ENCODE measurements at places on chromosomes 16 and 17.

- no peak for DNase-seq
Measured at GRCh38 chr17:5485270-5486205, at the start of gene DERL2. TSS of gene DERL2 (minus strand) at chr17:5486178. CDS start at chr17:5486161, 17 bp downstream.

DNA sequence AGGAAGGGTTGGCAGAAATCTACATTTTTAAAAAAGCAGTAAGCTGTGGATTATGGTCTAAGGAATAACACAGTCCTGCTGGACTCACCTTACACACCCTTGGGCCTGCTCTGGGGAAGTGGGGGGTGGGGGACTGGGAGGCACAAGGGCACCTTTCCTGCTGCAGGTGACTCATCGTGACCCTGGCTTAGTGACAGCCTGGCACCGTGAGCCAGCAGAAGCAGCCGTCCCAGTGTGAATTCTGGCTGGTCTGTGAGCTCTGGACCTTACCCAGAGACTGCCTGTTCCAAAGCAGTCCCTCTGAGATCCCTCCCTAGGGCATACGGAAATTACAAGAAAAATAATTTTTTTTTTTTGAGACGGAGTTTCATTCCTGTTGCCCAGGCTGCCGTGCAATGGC is 4.2 kb upstream of the CRK start:
- DNase-seq = no peak

GRCh38 chr16:31505483-31505882 is 2.7 kb downstream of the RUSF1 start:
- DNase-seq = no peak

GRCh38 chr17:81483862-81484194 is 28.8 kb downstream of the ACTG1 start:
- DNase-seq = no peak

- no peak for DNase-seq
Measured at GRCh38 chr17:7179317-7180254, at the start of gene ASGR1. TSS of gene ASGR1 (minus strand) at chr17:7179370. CDS start at chr17:7178563, 807 bp downstream.

DNA sequence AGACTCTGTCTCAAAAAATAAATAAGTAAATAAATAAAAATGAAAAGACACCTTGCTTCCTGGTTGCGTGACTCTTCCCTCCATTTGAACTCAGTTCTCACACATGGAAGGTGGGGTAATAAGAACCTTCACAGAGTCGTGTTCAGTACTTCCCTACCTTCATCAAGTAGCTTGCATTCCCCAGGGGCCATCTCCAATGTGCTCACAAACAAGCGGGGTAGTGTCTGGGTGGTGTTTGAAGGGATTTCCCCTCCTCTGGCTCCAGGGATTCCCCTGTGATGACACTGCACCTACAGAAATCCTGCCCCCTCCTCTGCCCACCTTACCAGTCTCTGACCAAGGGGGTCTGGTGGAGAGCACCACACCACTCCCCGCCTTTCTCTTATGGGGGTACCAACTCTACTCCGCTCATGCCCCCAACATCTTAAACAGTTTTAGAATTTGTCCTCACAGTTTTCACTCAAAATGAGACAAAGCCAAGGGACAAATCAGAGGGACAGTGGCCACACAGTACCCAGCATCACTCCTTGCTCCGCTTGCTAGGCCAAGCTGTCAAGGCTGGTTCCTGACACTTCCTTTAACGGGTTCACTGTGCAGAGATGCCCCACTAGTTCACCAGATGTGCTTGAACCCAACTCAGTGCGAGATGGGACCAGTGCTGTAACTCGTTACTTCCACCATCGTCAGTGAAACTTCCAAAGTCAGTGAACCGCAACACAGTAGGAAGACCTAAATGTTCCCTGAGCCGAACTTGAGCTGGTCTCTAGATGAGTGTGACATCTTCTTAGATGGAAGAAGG is 69.1 kb downstream of the COPRS start:
- no peak for DNase-seq

- DNase-seq = no peak
Measured at GRCh38 chr17:83058266-83058798, 21.1 kb upstream of the METRNL start.

DNA sequence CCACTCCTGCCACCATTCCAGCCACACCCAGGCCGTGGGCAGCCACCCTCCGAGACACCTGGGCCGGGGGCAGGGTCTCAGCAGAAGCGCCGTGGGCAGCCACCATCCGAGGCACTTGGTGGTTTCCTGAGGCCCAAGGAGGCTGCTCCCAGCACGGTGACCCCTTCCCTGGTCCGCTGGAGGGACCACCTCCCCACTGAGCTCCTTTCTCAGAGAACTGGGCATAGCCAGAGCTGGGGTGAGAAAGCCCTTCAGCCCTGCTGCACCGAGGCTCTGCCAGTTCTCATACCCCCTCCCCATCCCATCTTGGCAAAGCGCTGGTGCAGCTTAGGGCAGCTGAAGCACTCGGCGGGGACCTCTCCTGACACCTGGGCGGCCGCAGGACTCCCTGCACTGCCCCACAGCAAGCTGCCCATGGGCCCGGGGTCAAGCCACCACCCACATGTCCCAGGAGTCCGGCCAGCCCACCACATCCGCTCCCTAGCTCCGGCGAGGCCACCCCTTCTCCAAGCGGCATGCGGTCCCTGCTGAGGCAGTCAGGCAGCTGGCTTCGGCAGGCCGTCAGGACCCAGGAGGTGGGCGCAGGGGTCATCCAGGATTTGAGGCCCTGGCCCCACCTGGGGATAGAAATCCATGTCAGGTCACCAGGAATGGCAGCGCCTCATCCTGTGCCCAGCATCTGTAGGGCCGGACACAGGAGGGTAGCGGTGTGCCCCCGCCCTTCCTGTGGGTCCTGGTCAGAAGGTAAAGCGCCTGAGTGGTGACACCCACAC is 1.3 kb upstream of the CYBA start:
- no peak for DNase-seq

DNA sequence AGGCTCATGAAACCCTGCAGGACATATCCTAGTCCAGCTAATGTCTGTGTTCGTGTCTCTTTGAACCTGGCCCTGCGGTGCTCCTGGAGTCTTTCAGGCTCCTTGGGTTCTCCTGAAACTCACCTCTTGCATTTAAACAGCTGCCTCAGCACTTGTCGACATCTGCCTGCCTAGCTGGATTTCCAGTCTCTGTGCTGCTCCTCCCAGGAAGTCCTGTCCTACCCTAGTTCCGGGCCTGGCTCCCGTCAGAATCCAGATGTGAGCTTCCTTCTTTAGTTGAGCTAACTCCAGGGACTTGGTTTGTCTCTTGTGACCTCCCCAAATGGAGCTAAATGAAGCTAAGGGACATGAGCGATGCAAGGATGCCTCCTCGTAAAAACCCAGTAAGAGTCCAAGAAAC is 155.2 kb upstream of the PIRT start:
- DNase-seq = no peak

DNA sequence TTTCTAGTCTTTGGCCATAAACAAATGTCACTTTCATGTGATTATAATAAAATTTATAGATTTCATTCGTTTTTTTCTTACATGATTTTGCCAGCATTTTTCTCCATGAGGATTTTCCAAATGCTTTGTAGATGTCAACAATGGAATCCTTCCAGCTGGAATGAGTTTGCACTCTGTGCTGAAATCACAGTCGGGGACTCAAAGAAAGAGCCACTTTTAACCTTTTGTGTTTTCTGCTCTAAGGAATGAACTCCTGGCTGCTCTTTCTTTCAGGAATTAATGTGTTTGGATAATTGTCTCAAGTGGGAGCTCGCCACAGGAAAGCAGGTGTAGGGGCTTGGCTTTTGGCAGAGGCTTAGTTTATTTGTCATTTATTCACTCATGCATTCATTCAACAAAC is 372.3 kb upstream of the SALL1 start:
- peak; percentile 51 for DNase-seq

- DNase-seq = no peak
Measured at GRCh38 chr16:85137323-85138072, 25.2 kb upstream of the CIBAR2 start.

GRCh38 chr17:181245-182049 is at the start of gene DOC2B:
TSS of gene DOC2B (minus strand) at chr17:181650. CDS start at chr17:181479, 171 bp downstream.
- no peak for DNase-seq

- DNase-seq = no peak
Measured at GRCh38 chr17:17361867-17362539, 58.8 kb downstream of the NT5M start.

GRCh38 chr17:7854851-7855659 is at the start of gene TMEM88:
TSS of gene TMEM88 (plus strand) at chr17:7855066. CDS start at chr17:7855075, 9 bp downstream.
- no peak for DNase-seq

DNA sequence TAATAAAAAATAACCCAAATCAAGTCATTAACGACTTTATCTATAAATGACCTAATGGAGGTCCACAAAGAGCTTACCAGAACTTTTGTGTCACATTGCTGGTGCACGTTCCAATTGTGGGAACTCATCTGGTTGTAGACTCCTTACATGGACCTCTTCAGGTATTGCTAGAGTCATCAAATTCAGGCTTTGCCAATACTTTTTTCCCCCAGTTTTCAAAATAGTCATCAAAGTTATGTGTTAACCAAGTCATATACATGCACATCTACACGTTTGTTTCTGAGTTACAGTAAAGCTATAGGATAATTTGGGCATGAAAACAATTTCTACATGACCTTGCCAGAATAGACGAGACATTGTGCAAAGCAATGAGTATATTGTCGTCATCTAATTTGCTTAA is 76.2 kb upstream of the ADAMTS18 start:
- DNase-seq = no peak

- no peak for DNase-seq
Measured at GRCh38 chr17:5922476-5922875, 147.7 kb upstream of the WSCD1 start.

- peak; percentile 70 for DNase-seq
Measured at GRCh38 chr17:21511363-21512195, 135.4 kb downstream of the KCNJ12 start.

GRCh38 chr17:27565874-27566670 is 64.9 kb upstream of the LGALS9 start:
- no peak for DNase-seq

GRCh38 chr17:57755480-57756070 is 10.5 kb upstream of the CCDC182 start:
- no peak for DNase-seq

GRCh38 chr16:69182730-69183416 is 4.1 kb upstream of the SNTB2 start:
- peak; percentile 4 for DNase-seq

GRCh38 chr17:57068222-57068658 is 16.8 kb upstream of the AKAP1 start:
- DNase-seq = no peak

DNA sequence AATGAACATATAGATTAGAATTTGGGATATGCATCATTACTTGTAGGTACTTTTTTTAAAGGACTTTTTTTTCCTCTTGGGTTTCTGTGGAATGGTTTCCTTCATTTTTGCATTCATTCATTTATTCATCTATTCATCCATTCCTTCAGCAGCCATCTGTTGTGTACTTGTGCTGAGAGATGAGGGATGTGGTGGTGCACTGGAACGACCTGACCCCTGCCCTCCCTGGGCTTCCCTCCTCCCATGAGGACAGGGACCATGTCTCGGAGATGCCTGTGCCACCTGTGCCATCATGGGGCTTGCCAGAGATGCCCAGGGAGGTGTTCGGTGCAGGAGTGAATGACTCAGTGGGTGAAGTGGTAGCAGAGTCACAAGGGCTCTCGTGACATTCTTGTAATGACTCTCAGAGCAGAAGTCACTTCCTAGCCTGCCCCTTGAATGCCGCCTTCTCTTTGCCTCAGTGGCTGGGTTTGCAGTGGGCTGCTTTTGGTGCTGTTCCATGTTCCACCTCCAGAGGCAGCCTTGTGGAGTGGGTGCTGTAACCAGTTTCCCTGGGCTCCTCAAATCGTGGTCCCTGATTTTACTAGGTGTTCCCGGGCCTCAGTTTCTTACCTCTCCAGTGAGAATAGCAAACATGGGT is 43.9 kb downstream of the CLEC16A start:
- no peak for DNase-seq

GRCh38 chr16:8512941-8513624 is 77.2 kb downstream of the TMEM114 start:
- DNase-seq = no peak

- DNase-seq = no peak
Measured at GRCh38 chr17:56744721-56745120, 89.0 kb downstream of the C17orf67 start.

DNA sequence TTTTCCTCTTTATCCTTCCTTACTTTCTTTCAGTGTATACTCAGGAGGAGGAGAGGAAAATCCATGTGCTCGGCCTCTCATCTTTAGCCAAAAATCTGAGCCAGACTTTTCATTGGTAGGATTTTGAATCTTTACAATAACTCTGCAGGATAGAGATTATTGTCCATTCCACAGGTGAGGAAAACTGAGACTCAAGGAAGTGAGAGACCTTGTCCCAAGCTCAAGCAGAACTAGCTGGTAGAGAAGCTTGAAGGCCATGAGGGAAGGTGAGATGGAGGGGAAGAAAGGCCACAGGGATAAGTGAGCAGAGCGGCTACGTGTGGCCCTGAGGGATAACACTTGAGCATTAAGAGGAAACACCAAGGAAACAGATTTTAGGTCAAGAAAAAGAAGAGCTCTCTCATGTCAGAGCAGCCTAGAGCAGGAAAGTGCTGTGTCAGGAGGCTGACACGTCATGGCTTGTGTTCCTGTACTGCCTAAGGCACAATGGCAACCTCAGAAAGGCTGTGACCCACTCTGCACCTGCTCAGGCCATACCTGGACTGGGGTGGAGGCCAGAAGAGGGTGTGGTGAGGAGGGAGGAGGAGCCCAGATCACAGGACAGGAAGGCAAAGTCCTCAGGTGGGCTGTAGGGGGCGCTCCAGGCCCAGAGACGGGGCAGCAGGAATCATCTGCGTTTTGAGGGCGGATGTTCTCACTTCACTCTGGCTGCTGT is 11.9 kb downstream of the MT4 start:
- DNase-seq = peak; percentile 55

GRCh38 chr16:47848421-47849109 is 307.2 kb downstream of the ABCC12 start:
- DNase-seq = peak; percentile 36

Measured in NCI-H345 (cell line).